AG20443 (cell line): ENCODE measurements at places on chromosomes 1 and 21.

DNA sequence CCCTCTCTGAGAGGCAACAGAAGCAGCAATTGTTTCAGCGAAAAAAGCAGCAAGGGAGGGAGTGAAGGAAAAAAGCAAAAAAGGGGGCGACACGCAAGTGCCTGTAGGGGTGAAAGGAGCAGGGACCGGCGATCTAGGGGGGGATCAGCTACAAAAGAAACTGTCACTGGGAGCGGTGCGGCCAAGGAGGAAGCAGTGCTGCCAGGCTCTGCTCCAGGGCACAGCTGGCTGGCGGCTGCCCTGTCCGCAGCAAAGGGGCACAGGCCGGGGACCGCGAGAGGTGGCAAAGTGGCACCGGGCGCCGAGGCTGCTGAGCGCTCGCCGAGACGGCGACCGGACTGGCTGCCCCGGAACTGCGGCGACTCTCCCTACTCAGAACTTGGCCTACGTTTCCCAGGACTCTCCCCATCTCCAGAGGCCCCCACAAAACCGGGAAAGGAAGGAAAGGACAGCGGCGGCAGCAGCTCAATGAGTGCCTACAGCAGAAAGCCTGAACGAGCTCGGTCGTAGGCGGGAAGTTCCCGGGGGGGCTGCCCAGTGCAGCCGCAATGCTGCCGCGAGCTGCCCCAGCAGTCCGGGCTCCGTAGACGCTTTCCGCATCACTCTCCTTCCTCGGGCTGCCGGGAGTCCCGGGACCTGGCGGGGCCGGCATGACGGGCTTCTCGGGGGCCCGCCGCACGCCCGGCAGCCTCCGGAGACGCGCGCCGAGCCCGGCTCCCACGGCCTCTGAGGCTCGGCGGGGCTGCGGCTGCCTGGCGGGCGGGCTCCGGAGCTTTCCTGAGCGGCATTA is 1.0 kb upstream of the CDKN2C start:
- peak; percentile 34 for DNase-seq

- no peak for DNase-seq
Measured at GRCh38 chr1:236522937-236523703, 662 bp upstream of the LGALS8 start.

GRCh38 chr1:63653976-63654375 is 60.8 kb downstream of the PGM1 start:
- DNase-seq = no peak

GRCh38 chr1:229153955-229154548 is 116.9 kb upstream of the RAB4A start:
- no peak for DNase-seq

DNA sequence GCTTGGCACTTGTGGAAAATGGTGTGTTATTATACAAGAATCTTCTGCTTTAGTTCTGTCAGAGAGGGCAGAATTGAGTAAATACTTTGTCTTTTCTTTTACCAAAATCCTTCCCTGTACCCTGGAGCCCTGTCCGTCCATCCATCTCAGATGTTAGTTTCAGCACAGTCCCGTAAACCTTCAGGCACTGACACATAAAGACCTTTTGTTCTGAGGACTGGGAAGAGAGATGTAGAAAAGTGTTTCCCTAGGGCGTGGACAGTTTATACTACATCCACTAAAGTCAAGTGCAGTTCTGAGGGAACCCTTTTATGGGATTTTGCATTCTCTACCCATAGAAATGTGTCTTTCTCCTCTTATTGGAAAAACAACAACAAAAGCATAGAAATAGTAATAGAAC is 162.4 kb downstream of the PDE4B start:
- no peak for DNase-seq

DNA sequence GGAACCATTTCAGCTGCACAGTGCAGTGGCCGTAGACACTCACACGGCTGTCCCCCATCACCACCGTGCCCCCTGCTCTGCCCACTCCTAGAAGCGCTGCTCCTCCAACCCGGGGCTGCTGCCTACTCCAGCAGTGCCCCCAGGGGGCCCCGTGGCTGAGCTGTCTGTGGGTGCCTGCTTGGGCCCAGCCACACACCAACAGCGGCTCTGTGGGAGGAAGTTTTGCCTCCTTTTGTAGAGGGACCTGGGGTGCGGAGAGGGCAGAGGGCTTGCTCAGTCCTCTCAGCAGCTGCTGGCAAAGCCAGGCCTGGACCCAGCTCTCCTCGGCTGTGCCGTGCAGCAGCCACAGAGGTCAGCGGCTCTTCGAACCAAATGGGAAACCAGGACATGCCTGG is 11.4 kb upstream of the LRRC3 start:
- no peak for DNase-seq

DNA sequence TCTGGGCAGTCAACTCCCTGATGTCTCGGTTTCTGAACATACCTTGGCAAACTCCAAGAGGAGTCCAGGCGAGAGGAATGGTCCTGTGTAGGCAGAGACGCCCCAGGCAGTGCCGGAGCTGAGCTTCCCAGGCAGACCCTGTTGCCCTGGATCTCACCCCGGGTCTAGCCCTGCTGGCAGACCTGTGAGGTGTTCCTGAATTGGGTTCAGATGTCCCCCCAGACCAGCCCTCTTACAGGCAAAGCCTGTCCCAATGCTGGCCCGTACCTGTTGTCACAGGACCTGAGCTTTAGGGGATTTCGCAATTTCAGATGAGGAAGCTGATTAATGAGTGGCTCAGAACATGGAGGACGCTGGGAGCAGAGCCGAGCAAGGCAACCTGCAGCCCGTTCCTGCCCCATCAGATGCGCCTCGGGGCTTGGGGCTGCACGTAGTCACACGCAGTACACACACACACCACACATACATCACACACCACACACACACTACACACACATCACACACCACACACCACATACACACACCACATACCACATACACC is 38.5 kb upstream of the PDE9A start:
- DNase-seq = no peak

DNA sequence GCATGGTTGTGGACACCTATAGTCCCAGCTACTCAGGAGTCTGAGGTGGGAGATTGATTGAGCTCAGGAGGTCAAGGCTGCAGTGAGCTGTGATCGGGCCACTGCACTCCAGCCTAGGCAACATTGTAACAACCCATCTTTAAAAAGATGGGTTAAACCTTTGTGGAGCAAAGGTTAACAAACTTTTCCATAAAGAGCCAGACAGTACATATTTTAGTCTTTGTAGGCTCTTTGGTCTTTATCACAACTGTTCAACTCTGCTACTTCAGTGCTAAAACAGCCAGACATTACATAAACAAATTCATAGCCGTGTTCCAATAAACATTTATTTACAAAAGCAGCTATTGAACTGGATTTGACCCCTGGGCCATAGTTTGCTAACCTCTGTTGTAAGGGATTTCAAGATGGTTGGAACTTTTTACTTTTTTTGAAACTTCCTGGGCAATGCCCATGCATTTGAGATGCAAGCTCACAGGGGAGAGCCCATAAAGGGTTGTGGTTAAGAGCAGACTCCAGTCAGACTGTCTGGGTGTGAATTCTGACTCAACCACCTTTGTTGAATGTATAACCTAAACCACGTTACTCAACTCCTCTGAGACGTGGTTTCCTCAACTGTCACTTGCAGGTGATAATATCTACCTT is 10.8 kb downstream of the INAVA start:
- no peak for DNase-seq

GRCh38 chr1:14732728-14733047 is 134.2 kb downstream of the KAZN start:
- no peak for DNase-seq

- no peak for DNase-seq
Measured at GRCh38 chr1:95352767-95353166, 118.8 kb downstream of the RWDD3 start.

- peak; percentile 84 for DNase-seq
Measured at GRCh38 chr21:34640858-34641257, 25.9 kb upstream of the RCAN1 start.

DNA sequence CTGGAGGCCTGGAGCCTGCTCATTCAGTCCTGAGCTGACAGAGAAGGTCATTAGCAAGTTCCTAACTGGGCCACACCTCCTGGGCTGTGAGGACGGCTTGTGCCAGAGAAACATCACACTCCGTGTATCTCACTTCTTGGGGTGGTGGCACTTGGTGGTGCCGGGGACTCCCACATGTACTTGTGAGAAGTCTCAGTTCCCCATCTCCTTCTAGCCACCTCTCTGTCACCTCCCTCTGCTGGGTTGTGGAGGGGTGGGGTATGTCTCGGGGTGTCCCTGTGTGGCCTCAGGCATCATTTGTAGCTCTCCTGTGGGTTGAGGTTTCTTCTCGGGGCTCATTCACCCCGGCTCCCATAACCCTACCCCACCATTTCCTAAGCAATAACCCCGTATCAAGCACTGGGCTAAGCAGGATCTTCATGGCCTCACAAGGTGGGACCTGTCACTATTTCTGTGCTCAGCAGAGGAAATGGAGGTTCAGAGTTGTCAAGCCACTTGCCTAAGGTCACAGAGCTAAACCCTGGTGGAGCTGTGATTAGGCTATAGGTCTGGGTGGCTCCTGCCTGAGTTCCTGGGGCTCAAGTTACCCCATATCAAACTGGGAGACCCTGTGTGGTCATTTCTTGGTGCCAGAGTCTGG is 62.5 kb downstream of the UBIAD1 start:
- DNase-seq = no peak

- no peak for DNase-seq
Measured at GRCh38 chr1:58996341-58997059, 212.7 kb upstream of the JUN start.

DNA sequence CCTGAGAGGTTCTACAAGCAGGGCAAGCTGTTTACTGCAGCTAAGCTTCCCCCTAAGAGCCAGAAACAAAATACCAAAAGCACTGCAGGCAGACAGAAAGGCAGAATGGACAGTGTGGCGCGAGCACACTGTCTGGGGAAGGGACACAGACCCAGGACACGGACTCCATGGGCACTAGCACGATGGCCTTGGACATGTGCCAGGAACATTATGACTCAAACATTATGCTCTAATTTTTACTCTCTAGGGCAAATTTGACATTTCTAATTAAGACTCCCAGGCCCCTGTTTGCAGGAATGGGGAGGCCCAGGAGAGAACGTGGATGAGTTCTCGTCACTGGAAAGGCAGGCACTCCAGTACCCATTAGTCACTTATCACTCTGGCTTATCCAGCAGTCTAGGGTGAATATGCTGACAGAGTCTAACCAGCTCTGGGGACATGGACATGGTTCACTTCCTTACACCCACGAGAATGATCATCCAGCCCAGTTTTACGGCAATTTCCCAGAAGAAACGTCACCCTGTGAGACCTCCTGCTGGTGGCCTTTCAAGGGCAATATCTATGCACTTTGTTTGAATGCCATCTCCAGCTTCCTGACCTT is 45.1 kb downstream of the CAPN8 start:
- no peak for DNase-seq

DNA sequence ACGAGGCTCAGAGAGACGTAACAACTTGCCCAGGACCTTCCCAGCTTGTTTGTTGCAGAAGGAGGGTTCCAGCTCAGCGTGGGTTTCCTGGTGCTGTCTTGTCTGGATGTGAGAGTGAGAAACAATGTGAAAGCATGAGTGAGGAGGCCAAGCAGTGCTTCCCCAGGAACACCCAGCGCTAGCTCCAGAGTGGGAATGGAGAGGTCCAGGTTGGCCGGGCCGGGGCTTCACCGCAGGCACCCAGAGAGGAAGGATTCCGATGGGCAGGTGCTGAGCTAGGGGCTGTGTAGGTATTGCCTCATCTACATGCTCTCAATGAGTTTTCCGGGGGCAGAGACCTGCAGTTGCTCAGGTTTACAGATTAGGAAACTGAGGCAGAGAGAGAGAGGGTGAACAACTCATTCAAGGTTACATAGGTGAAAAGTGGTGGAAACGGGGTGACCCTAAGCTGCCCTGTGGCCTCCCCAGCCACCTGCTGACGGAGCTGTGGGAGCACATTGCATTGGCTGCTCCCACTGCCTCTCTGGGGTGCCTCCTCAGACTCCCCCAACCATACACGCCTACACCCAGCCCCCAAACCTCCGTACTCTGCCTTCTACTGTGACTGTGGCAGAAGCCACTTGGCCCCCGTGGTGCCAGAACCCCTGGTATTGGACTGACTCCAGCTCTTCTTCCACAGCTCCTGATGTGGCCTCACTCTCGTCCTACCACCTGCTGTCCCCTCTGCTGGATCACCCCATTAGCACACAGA is 51.2 kb downstream of the B3GALT5 start:
- DNase-seq = no peak

DNA sequence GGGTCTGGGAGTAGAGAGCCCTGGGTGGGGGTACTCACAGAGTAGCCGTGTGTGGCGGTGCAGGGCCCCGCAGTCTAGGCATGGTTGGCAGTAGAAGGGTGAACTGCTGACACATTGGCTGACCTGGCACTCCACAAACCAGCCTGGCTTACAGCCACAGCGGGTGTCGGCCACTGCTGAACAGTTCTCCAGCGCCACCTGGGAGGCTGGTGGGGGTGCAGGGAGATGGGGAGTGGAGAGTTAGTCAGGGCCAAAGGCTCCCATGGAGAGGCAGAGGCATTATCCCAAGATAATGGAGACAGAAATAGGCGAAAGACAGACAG is 1.5 kb downstream of the TNFRSF25 start:
- no peak for DNase-seq

DNA sequence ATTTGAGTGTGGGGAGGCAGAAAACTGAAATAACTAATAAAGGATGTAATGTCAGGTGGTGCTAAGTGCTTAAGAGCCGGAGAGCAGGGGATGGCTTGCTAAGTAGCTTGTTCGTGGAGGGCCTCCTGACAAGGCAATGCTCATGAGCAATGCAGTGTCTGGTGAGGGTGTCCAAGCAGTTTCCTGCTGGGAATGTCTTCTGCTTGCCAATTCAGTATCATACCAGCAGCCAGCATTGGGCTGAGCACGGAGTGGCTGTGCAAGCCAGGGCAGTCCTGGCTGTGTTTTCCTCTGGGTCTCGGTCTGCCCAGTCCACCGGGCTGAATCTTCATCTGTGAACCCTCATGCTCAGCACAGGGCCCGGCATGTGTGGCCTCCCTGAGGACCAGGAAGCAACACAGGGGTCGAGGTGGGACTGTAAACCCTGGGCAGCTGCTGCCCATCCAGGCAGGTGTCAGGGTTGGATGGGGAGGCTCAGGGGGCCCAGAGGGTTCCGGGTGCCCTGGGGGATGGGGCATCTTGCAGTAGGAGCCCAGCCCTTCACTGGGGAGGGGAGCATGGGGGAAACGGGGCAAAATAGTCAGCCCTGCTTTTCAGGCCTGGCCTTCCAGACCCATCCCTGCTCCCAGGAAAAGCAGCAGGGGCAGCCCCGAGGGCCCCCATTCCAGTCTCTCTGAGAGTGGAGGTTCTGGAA is 27.5 kb downstream of the EDN2 start:
- DNase-seq = peak; percentile 71

DNA sequence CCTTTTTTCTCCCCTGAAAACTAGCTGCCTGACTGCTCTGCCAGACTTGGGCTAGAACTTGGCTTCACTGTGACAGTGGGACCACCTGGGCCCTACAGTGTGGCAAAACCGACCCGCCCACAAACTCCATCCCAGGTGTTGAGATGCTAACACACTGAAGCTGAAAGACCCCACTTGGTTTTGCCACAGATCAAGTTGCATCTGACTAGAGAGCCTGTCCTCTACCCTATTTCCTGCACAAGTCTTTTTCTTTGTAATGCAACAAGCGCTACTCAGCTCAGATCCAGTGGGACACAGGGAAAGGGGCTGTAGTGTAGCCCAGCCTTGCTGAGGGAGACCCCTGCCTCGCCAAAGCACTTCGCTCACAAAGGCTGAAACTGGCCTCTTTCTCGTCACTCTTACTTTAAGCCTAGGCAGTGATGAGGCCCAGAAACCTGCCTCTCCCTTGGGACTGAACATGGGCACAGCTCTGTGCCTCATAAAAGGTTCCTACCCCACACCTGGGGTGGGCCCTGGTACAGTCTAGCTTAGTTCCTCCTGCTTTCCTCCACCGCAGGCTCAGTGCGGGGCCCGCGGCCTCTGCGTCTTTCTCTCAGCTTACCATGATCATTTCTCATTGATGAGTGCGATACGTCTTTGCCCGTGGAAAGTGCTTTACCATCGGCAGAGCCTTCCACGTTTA is 9.7 kb downstream of the ALPL start:
- no peak for DNase-seq

GRCh38 chr1:94069919-94070285 is 51.0 kb downstream of the ABCA4 start:
- no peak for DNase-seq
